ENCODE measurements at places on chromosomes 7 and 10.

- DNase-seq: no peak
These were observed 41.6 kb upstream of the FAM204A start for GRCh38 chr10:118383699-118384098.

- DNase-seq: no peak
These were observed 5.9 kb downstream of the PIK3CG start for GRCh38 chr7:106870983-106871410.

GRCh38 chr10:32367793-32368453 lies 21.0 kb upstream of the EPC1 start:
- peak; percentile 84 for DNase-seq

- DNase-seq: no peak
These were observed 57.6 kb downstream of the CDH23 start for GRCh38 chr10:71454347-71454746.

DNA sequence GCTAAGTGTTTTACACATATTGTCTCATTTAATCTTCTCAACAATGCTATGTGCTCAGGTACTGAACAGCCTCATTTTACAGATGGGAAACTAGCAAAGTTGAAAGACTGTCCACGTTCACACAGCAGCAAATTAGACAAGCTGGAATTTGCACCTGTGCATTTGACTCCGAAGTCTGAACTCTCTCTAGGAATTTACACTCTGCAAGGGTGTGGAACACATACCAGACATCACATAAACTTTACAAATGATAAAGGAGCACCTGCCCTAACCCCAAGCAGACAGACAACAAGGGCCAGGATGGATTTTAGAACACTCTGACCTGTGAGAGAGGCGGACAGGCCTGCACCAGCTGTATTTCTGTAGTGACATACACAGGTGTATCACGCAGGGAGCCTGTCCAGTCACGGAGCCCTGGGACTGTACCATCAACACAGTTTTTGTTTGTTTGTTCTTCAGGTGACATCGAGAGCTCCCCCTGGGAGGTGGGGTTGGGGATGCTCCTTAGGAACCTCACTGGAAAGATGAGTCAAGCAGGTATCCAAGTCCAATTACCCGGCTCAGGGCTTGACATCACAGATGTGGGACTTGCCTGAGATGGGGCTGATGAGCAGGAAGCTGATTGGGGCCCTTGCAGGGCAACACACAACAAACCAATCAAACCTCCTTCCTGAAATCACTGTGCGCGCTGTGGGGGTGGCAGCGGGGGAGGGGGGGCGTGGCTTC lies 31.0 kb downstream of the MKI67 start:
- no peak for DNase-seq

DNA sequence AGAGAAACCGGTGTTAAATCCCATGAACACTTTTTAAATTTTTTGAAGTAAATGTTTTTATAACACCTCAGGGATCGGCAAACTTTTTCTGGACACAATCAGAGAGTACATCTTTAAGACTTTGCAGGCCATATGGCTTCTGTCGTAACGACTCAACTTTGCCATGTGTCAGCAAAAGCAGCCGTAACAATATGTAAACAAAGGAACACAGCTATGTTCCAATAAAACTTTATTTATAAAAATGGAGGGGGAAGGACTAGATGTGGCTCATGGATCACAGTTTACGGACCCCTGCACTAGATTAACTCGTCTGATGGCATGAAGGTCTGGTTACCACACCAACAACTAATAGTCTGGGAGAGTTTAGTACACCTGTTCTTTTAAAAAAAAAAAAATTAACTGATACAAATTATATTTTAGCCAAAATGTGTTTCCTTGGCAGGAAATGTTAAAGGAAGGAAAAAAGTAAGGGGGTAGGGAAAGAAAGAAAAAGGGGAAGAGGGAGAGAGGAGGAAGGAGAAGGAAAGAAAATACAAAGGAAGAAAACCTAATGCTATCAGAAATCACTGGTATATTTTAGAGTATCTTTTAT lies 50.2 kb downstream of the ABI1 start:
- DNase-seq: no peak

GRCh38 chr10:115514895-115515294 lies 421.7 kb downstream of the ATRNL1 start:
- DNase-seq: no peak

DNA sequence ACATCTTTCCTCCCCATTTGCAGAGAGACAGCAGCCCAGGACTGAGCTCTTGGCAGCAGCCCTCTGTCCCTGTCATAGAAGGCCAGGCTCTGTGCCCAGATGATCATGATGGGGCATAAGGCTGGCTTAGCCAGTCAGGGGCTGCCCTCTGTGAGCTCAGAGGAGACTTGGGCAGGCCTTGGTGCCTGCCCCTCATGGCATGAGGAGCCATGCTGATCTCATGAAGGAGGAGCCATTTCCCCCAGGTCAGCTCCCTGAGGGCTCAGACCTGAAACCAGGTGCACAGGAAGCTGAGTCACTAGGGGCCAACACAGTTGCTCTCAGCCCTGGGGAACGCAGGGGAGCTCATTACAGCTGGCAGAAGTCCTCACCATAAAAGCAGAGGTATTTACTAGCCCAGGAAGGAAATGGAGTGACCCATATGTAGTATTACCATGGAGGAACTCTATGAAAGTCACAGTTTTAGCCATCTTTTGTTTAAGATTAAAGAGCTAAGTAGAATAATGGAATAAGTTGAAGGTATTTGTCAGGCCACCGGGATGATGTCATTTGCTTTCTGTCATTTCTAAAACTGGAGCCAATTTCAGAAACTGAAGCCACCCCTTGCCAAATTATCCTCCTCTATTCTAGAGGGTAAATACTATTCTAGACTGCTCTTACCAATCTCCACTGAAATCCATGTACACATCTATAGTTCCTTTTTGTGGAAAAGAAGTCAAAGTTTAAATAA lies 362.4 kb upstream of the ZNF32 start:
- DNase-seq: no peak

GRCh38 chr7:92778972-92779371 lies 57.4 kb downstream of the CDK6 start:
- peak; percentile 92 for DNase-seq

DNA sequence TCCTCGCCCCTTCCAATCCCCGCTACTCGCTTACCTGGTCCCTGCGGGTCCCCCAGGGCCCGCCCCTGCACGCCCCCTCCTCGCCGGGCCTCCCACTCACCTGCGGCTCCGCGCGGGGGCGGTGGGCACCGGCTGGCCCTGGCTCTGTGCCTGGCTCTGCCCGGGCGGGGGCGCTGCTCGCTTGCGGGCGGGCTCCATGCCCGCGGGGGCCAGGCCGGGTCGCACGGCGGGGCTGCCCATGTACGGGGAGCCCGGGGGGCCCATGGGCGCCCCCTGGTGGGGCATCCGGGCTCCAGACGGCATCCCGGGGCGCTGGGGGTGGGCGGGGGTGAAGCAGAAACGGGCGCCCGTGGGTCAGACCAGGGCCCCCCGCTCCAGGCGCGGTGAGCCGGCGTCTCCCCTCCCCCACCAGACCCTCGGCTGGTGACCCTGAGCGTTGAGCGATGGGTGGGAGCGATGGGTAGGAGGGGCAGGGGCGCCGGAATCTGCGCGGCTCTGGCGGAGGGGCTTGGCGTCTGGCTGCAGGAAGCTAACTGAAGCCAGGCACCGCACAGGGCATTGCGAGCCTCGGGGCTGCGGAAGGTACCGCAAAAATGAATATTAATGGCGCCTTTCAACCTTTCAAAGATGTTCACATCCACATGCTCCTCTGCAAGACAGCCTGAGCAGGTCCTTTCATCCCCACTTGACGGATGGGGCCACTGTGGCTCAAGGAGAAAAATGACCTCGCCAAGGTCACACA lies 3.0 kb downstream of the SMARCD3 start:
- no peak for DNase-seq

DNA sequence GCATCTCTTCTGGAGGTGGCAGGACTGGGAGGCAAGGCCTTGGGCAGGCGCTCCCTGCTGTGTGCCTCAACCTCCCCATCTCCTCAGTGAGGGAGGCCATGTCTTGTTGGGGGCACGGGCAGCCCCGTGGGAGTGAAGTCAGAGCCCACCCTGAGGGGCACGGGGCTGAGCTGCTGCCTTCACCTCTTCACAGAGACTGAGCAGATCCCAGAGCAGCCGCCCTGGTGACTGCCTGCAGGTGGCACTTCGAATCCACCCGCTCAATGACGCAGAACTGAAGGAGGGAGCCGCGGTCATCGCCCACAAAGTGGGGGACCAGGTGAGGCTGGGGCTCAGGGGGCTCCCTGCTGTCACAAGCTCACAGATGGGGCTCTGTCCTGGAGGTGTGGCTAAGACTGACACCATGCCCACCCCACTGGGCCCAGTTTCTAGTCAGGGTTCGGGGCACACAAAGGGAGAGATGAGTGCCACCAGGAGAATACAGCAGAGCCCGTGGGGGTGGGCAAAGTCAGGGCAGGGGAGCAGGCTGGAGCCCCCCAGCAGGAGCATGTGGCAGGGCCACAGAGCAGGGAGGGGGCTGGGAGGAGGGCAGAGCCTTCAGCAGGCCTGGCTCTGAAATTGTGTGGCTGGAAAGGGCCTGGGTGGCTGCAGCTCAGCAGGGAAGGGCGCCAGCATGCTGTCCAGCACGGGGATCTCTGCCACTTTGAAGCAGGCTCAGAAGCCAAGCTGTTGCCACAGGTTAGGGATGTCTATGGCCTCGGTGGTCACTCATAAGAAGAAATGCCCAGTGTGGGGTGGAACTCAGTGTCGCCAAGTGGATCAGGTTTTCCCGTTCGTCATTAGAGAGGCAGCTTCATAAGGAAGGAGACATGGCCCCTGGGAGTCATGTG lies 18.8 kb upstream of the CHST12 start:
- no peak for DNase-seq

DNA sequence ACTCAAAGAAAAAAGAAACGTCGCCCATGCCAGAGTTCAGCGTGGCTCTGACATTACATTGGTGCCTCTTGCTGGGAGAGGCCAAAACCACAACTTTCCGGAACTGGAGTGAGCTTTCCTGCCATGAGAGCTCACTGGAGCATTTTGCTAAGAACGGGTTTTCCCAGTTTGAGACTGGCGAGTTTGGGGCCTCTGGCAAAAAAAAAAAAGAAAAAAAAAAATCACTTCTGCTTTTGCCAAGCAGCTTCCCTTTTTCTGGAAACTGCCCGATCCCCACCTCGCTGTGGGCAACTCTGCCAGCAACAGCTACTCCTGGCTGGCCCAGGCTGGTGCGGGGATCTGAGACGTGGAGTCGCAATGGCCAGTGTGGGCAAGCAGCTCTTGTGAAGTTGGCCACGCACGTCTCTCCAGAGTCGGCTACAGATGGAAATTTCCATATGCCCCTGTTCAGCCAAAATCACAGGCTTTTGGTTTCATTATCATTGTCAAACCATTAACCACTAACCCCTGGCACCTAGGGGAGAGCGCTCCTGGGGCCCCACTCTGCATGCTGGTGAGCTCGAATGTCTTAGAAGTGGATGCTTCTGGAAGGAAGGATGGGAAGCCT lies 25.7 kb downstream of the PRKAG2 start:
- DNase-seq: peak; percentile 21

GRCh38 chr10:98422182-98422581 lies 7.2 kb upstream of the PYROXD2 start:
- DNase-seq: no peak

DNA sequence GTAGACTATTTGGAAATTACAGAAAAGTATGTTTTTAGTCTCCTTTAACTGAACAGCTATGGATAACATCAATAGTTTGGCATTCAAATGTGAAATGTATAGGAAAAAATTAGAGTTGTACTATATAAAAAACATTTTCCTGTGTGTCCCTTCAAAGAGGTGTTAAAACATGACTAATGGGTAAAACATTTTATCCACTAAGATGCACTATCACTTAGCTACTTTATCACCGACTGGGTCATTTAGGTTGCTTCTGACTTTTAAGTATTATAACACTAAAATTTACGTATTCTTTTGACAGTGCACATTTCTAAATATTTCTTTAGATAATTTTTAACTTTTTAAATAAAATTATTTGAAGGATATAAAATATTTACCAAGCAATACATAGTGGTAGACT lies 77.6 kb downstream of the UBE2H start:
- no peak for DNase-seq

GRCh38 chr7:151244196-151244840 lies 4.2 kb downstream of the SMARCD3 start:
- DNase-seq: peak; percentile 72

GRCh38 chr10:91758303-91759146 lies 39.7 kb upstream of the TNKS2 start:
- peak; percentile 81 for DNase-seq

- peak; percentile 73 for DNase-seq
These were observed 216.2 kb downstream of the AUTS2 start for GRCh38 chr7:69814421-69814962.

DNA sequence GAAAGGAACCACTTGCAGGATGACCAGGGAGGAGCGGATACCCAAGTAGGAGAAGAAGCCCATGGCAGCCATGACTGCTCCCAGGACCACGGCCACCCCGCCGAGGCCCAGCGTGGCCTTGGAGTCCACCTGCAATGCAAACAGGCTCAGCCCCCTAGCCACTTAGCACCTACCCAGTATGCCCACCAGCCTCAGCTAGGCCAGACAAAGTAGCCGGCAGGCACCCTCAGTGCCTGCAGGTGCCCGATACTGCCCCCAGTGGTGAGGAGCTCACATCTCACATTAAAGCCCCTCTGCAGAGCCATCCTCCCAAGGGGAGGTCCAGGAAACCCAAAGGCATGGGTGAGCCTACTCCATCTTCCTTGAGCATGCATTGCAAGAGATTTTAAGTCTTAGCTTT lies 6.6 kb downstream of the NPC1L1 start:
- no peak for DNase-seq

DNA sequence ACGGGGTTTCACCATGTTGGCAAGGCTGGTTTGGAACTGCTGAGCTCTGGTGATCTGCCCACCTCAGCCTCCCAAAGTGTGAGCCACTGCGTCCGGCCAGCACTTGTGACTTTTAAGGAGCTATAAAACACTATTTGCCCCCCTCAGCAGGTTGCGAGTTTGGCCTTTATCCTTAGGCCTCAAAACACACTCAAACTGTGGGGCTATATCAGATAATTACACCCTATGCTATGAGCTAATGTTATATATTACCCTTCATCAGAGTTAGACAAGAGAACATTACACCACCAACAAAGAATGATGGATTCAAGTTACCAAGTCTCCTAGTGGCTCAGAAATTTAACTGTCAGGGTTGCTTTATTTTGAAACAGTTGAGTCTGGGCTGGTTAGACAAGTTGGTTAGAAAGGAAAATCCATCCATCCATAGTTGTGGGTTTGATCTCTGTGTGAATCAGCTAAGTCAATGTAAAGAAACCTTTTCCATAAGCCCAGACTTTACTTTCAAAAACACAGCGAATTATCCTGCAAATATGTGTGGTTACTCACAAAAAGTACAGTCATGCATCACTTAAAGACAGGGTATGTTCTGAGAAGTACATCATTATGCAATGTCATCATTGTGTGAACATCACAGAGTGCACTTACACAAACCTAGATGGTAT lies 115.8 kb downstream of the SEMA3D start:
- no peak for DNase-seq

DNA sequence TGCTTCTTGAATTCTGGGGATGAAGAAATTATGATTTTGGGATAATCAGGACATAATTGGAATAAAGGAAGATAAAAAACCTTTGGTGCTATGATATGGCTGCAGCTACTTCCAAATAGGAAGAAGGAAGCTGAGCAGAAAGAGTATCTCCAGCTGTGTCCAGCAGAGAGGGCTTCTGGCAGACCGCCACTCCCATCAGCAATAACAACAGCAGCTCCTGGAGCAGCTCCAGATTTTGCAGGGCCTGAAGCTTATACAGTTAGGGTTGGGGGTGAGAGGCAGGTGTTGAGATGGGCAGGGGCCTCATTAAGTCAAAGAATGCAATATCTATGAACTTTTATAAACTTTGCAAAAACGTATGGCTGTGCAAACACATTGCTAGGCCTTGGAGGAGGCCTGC lies 62.3 kb downstream of the C10orf120 start:
- DNase-seq: no peak

Measured in fibroblast of the aortic adventitia (primary cell).